ENCODE measurements at places on chromosomes 11 and 22. TPM values are rescaled to one million over a fixed set of nuclear protein-coding genes. Genes with fewer than 3 reads are reported as not detected.

Gene LGALS12
- not detected for total RNA-seq

Gene APOBEC3C
- 7.5 TPM for total RNA-seq

Gene CEP164
- 32.2 TPM for total RNA-seq

Gene GGT5
- under 0.01 TPM for total RNA-seq

Gene FGF3
- not detected for total RNA-seq

Gene P2RX3
- total RNA-seq = not detected

Gene CD3G
- not detected for total RNA-seq

Gene ZNF143
- 47.6 TPM for total RNA-seq

Gene PNPLA3
- 3.5 TPM for total RNA-seq

Gene KDELR3
- 4.0 TPM for total RNA-seq

Measured in nasal cavity respiratory epithelium epithelial cell of viscerocranial mucosa (primary cell).